Stimulated activated CD4-positive, alpha-beta T cell treated with anti-CD3 and anti-CD28 coated beads, TNF-alpha, amount 100 ng/mL, for 4 hours (primary cell): ENCODE measurements at places on chromosomes 2 and 18.

GRCh38 chr18:9290156-9290555 lies 44.4 kb upstream of the TWSG1 start:
- no peak for DNase-seq

DNA sequence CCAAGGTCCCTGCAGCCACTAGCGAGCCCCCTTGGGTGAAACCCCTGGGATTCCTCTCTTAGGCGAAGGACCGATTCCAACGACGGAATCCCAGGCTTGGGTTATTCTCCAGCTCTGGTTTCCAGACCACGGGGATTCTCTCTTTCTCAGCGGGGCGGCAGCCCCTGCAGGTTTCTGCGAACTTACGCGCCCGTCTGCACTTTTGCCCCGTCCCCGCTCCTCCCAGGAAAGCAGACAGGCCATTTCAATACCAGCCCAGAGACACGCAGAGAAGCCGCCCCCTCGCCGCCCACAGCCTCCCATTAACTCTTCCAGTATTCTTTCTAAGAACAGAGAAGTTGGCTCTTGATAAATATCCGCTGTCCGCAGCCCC lies 1.2 kb downstream of the CBLN2 start:
- no peak for DNase-seq

DNA sequence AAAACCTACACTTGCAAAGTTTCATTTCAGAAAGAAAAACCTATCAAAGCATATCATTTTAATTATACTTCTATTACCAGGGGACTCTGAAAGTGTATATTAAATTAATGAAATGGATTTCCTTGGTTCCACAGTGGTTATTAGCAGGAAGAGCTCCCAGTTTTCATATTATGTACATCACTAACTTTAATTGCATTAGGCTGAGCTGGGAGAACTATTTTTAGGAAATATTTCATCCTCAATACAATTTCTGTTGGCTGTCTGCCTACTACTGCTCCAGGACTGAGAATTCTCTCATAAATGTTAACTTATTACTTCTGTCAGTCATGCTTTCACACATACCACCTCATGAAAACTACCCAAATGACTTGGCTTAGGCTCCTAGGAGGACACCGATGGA lies 301.4 kb downstream of the CMPK2 start:
- DNase-seq, result no peak

- DNase-seq, result no peak
Observed at GRCh38 chr2:48249631-48250473, 280.1 kb upstream of the STON1 start.

GRCh38 chr2:37405781-37406180 lies 61.4 kb downstream of the QPCT start:
- DNase-seq, result no peak

- DNase-seq, result no peak
Observed at GRCh38 chr2:17876590-17876989, 1.9 kb upstream of the KCNS3 start.
